ENCODE measurements at places on chromosomes 6 and 20. TPM values are rescaled to one million over a fixed set of nuclear protein-coding genes. Genes with fewer than 3 reads are reported as not detected.

GRCh38 chr6:8888468-8888867 lies 453.1 kb upstream of the SLC35B3 start:
- H3K36me3 ChIP-seq = no peaks in the 10 kb centered on the region
- H3K27ac ChIP-seq = no peak overlapping the region
- DNase-seq = no peak
- no peaks in the 10 kb centered on the region for H3K27me3 ChIP-seq
- H3K4me3 ChIP-seq = no peak overlapping the region

DNA sequence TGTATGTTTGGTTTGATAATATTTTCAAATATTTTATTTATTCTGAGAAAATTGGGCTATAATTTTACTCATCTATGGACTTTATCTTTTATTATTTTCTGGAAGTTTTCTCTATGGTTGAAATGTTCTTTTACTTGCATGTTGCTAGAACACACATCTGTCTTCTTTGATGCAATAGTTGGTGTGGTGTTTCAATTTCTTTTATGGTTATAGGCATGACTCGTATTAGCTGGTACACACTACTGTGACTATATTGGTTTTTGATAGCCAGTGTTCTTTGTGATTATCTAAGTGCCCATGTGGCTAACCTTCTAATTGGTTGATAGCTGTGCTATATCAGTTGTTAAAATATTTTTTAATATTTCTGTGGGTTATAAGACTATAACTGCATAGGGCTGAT lies 1343.3 kb upstream of the GJE1 start:
- no peaks in the 10 kb centered on the region for H3K27me3 ChIP-seq
- no peak for DNase-seq
- H3K4me1 ChIP-seq = no peaks in the 10 kb centered on the region
- no peak overlapping the region for H3K27ac ChIP-seq

DNA sequence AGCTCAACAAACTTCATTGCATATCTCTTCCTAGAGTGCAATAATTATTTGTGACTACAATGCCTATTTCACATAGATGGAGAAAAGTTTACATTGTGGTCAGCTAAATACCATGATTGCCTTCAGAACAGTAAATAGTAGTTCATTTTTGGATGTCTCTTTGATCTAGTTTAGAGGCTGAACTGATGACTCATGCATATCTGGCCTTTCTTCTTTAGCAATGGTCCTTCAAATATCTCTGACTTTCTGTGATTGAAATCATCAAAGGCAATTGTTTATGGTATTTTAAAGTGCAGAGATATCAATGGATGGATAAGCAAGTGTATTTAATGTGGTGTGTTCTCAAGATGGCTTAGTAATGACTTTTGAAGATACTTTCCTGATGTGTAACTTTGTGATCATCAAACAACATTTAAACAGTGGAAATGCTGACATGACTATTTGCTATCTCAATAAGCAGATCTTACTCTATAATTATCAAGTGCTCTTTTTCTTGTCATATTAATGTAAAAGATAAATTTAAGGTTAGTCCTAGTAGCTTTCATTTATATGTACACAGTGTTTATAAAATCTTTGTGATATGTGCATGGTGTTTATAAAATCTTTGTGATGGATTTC lies 523.7 kb upstream of the SLC35B3 start:
- no peak for DNase-seq
- H3K4me1 ChIP-seq = no peaks in the 10 kb centered on the region
- no peak overlapping the region for H3K4me3 ChIP-seq
- H3K27ac ChIP-seq = no peak overlapping the region
- H3K36me3 ChIP-seq = no peaks in the 10 kb centered on the region

- H3K4me3 ChIP-seq = no peak overlapping the region
- H3K27me3 ChIP-seq = no peaks in the 10 kb centered on the region
- no peaks in the 10 kb centered on the region for H3K4me1 ChIP-seq
- no peaks in the 10 kb centered on the region for H3K36me3 ChIP-seq
- H3K27ac ChIP-seq = no peak overlapping the region
- no peak for DNase-seq
Observed at GRCh38 chr6:1730882-1731281, 121.2 kb downstream of the FOXC1 start.

- no peaks in the 10 kb centered on the region for H3K4me1 ChIP-seq
- H3K27ac ChIP-seq = no peak overlapping the region
- no peak for DNase-seq
- no peaks in the 10 kb centered on the region for H3K27me3 ChIP-seq
- H3K4me3 ChIP-seq = no peak overlapping the region
- no peaks in the 10 kb centered on the region for H3K36me3 ChIP-seq
Observed at GRCh38 chr6:85044361-85044760, 280.0 kb upstream of the TBX18 start.

- H3K27ac ChIP-seq = no peak overlapping the region
- H3K36me3 ChIP-seq = no peaks in the 10 kb centered on the region
- no peaks in the 10 kb centered on the region for H3K4me1 ChIP-seq
- no peak for DNase-seq
Observed at GRCh38 chr20:2701671-2702081, 9.1 kb downstream of the EBF4 start.

GRCh38 chr6:36455486-36456027 lies 12.8 kb downstream of the KCTD20 start:
- no peaks in the 10 kb centered on the region for H3K36me3 ChIP-seq
- no peaks in the 10 kb centered on the region for H3K27me3 ChIP-seq
- no peak for DNase-seq
- H3K4me3 ChIP-seq = no peak overlapping the region

COL11A2 gene
- 2.1 TPM for total RNA-seq

GRCh38 chr20:36971103-36971502 lies 19.6 kb upstream of the SAMHD1 start:
- H3K36me3 ChIP-seq = no peaks in the 10 kb centered on the region
- no peak overlapping the region for H3K27ac ChIP-seq

DNA sequence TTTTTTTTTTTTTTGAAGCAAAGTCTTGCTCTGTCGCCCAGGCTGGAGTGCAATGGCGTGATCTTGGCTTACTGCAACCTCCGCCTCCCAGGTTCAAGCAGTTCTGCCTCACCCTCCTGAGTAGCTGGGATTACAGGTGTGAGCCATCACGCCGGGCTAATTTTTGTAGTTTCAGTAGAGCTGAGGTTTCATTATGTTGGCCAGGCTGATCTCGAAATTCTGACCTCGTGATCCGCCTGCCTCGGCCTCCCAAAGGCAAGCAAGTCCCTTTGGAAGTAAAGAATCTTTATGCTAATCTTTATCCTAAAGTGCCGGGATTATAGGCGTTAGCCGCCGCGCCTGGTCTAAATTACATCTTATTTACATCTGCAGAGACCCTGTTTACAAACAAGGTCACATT lies 1.5 kb downstream of the PSMG4 start:
- H3K4me3 ChIP-seq = no peak overlapping the region

DNA sequence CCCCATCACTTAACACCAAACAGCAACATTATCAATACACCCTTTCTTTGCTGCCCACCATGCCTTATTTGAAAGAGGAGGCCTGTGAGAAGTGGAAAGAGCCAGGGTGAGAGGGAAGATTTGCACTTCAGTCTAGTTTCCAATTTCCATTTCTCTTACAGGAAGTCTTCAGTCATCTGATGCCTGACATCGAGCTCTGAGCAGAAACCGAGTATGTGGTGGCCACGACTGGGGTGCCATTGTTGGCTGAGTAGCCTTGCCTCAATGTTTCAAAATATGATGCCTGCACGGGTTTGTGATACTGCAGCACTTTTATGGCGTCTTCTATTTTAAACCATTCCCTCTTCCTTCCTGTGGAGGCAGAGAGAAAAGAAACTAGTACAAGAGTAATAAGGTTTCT lies 39.8 kb upstream of the SMIM29 start:
- no peak for DNase-seq
- H3K4me1 ChIP-seq = peaks cover 30% of the 10 kb centered on the region
- no peaks in the 10 kb centered on the region for H3K27me3 ChIP-seq
- peaks cover 17% of the 10 kb centered on the region for H3K36me3 ChIP-seq
- H3K4me3 ChIP-seq = no peak overlapping the region
- peak overlapping the region; percentile 48 for H3K27ac ChIP-seq

- H3K27ac ChIP-seq = peak overlapping the region; percentile 16
- no peak for DNase-seq
- H3K36me3 ChIP-seq = no peaks in the 10 kb centered on the region
- no peaks in the 10 kb centered on the region for H3K4me1 ChIP-seq
Observed at GRCh38 chr6:113596387-113597230, 260.5 kb upstream of the MARCKS start.

GRCh38 chr6:19160081-19160730 lies 677.0 kb upstream of the ID4 start:
- H3K27me3 ChIP-seq = no peaks in the 10 kb centered on the region
- no peaks in the 10 kb centered on the region for H3K4me1 ChIP-seq
- H3K4me3 ChIP-seq = no peak overlapping the region
- no peak for DNase-seq

- no peak overlapping the region for H3K4me3 ChIP-seq
- no peak for DNase-seq
- H3K27ac ChIP-seq = no peak overlapping the region
- peaks cover 4% of the 10 kb centered on the region for H3K4me1 ChIP-seq
Observed at GRCh38 chr20:49899541-49900383, 15.6 kb downstream of the SPATA2 start.

GRCh38 chr6:8299034-8299433 lies 136.3 kb downstream of the SLC35B3 start:
- H3K27ac ChIP-seq = no peak overlapping the region
- no peaks in the 10 kb centered on the region for H3K27me3 ChIP-seq
- H3K4me1 ChIP-seq = no peaks in the 10 kb centered on the region
- DNase-seq = no peak
- H3K36me3 ChIP-seq = no peaks in the 10 kb centered on the region

FOXS1 gene
- total RNA-seq = 1.7 TPM

Measured in upper lobe of left lung (tissue), 6 donors.